Stimulated activated naive CD8-positive, alpha-beta T cell treated with anti-CD3 and anti-CD28 coated beads, Interleukin-15, amount 100 ng/mL, for 72 hours (primary cell): ENCODE measurements at places on chromosomes 1 and 21.

DNA sequence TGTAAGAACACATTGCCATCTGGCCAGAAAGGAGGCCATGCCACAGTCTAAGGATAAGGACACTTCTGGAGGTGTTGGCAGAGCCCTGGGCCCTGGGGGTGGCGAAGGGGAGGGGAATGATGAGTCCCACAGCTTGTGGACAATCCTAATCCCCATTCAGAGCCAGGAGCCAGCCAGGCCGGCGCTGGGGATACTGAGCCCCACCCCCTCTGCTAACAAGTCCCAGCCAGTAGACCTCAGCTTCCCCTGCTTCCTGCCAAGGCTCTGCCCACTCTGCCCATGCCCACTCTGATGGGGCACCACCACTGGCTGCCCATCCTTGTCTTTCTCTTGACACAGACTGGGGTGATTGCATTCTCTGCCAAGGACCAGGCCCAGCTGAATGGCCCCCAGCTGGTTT lies 71.9 kb downstream of the NAV1 start:
- no peak for DNase-seq

DNA sequence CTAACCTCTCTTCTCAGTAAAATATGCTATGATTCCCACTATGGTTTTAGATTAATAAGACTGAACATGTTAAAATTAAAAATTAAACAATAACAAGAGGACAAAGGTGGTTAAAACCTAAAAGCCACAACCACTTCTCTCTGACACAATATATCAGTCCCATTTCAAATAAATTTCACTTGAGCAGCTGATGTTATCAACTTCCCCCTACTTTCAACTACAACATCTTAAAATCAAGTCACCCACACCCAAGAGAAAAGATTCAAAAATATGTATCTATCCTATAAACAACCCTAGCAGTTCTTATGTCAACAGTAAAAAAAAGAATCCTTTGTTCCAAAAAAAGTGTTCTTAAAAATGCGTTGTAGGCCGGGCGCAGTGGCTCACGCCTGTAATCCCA lies 7.5 kb downstream of the PUM1 start:
- no peak for DNase-seq

DNA sequence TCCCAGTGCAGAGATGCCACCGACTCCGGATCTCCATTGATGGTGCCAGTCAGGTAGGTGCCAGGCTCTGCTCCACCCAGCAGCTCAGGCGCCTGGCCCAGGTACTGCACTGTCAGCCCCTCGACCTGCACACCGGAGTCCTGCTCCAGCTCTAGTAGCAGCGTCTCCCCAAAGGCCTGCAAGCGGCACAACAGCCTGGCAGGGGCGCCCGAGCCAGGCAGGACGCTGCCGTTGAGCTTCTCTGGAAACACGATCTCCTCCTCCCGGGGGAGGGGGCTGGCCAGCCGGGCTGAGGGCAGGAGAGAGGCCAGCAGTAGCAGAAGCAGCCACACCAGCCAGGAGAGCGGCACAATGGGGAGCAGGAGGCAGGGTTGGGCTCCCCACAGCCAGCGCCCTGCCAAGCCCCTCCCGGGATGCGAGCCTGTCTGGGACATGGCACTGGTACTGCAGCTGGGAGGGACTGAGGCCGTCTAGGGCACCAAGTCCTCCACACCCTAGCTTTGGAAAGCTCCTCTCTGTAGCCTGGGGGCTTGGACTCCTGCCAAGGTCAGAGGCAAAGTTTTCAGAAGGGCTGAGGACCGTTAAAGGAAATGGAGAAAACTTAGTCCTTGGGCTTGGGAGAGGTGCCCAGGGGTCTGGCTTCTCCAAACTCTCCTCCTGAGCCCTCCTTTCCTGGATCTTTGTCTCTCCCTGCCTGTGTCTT lies 509 bp downstream of the ADAMTS4 start:
- DNase-seq = no peak

DNA sequence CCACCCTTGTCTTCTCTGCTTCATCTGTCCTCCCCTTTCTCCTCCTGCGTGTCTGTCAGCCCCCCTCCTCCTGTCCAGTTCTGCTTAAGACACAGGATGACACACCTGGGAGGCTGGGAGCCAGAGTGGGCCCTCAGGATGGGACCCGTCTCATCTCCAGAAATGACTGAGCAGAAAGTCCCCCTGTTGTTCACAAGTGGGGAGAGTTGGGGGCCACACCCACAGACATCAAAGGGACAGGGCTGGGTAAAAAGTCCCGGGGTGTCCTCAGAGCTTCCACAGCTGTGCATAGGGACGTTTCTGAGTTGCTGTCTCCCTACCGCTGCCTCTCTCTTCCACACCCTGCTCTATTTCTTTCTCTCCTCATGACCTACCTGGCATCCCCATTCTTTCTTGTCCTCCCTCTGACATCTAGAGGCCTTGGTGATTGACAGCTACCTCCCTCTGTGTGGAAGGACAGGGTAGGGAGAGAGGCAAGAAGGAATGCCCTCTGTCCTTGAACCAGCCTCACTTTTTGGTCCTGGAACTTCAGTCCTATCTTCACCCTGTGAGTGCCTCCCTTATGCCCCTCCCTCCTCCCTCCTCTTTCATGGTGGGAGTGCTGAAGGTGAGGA lies 19.5 kb upstream of the SH2D2A start:
- DNase-seq = peak; percentile 54

- DNase-seq = no peak
Measured at GRCh38 chr1:183543619-183544204, 46.5 kb downstream of the NCF2 start.
